ENCODE measurements at places on chromosomes 16 and 17.

DNA sequence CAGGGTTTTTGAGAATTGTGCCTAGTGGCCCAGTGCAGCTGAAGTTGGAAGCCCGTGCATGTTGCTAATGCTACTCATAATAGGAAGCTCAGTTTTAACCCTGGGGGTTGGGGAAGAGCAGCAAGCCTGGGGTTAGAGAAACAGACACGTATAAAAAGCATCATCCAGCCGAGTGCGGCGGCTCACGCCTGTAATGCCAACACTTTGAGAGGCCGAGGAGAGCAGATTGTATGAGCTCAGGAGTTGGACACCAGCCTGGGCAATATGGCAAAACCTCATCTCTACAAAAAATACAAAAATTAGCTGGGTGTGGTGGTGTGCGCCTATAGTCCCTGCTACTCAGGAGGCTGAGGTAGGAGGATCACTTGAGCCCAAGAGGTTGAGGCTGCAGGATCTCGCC is 2.3 kb upstream of the CLUH start:
- DNase-seq = no peak

GRCh38 chr16:23085949-23086348 is 63.3 kb downstream of the USP31 start:
- DNase-seq = no peak

DNA sequence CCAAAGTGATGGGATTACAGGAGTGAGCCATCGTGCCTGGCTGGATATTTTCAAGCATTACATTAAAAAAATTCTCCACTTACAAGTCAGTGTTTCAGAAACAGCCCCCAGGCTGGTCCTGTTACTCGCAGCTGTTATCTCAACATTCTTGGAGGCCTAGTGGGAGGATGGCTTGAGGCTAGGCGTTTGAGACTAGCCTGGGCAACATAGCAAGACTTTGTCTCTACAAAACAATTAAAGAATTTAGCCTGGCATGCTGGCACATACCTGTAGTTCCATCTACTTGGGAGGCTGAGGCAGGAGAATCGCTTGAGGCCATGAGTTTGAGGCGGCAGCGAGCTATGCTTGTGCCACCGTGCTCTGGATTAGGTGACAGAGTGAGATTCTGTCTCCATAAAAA is 26.5 kb upstream of the SPNS3 start:
- no peak for DNase-seq

DNA sequence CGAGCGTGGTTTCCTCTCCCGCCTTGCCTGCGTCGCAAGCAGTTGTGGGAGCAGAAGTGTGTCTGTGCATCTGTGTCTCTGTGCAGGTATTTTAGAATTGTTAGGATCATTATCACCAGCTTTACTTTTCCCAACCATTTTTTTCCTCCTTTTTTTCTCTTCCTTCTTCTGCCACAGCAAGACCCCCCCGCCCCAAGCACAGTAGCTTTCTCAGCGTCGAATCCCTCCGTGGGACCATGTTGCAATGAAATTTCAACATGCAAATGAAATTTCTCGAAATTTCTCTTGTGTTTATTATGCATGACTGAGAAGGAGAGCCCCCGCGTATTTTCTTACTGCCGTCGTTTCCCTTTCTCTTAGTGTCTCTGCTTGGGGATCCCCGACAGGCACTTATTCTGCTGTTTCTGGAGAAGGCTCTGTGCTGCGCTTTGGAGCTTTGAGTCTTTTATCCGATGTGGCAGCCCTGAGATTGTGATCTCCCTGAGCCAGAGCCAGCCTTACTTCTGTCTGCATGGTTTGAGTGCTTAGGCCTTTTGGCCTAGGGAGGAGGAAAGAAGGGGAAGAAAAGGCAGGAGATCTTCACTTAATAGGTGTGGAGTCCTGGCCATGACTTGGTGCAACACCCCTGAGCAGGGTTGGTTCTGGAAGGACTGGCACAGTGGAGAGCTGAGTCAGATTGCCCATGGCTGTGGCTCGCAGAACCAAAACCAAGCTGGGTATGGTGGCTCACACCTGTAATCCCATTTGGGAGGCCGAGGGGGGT is 5.0 kb downstream of the ARMC7 start:
- DNase-seq = no peak

DNA sequence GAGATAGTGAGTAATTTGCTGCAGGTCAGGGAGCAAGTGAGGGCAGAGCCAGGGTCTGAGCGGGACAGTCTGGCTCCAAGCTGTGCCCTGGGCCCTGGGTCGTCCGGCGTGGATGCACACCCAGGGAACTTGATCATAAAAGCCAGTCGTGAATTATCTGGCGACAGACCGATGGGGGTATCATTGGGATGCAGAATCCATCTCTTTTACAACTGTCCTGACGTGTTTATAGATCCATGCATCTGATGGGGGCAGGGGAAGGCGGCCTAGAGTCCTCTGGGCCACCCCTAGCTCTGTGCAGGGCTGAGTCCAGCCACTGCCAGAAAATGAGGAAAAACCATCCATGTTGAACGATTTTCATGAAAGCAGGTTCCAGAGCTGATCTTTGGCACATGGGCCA is 332.8 kb downstream of the C16orf95 start:
- DNase-seq = no peak

DNA sequence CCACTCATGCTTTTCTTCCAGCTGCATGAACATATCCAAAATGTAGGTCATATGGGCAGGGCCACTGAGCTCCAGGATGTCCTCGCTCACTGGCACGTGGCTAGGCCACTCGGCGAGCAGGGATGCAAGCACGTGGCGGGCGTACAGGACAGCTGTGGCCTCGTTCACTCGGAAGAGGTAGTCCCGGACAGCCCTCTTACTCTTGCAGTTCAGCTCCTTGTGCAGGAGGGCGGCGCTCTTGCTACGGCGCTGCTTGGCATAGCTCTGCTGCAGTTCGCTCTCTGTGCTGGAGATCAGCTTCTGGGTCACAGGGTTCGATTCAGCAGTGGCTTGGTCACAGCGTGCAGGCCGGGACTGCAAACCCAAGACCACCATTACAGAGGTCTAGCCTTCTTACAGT is 53.1 kb upstream of the ATP2A3 start:
- DNase-seq = no peak

DNA sequence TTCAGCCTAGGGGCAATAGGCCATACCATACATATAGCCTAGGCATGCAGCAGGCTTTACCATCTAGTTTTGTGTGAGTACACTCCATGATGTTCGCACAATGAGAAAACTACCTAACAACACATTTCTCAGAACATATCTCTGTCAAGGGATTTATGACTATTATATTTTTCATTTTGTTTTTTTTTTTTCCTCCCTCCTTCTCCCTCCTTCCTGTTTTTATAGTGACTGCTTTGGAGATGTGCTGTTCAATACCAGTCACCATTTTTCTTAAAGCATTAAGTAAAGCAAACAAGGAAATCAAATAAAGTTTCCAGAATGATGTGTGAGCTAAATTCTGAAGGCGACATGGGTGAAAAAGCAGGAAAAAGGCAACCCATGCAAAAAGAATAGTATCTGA is 194.6 kb downstream of the STX8 start:
- no peak for DNase-seq
